ENCODE measurements at places on chromosomes 13 and 19.
A peak's percentile ranks its signal among the peaks of the same experiment; 100 is the strongest.

DNA sequence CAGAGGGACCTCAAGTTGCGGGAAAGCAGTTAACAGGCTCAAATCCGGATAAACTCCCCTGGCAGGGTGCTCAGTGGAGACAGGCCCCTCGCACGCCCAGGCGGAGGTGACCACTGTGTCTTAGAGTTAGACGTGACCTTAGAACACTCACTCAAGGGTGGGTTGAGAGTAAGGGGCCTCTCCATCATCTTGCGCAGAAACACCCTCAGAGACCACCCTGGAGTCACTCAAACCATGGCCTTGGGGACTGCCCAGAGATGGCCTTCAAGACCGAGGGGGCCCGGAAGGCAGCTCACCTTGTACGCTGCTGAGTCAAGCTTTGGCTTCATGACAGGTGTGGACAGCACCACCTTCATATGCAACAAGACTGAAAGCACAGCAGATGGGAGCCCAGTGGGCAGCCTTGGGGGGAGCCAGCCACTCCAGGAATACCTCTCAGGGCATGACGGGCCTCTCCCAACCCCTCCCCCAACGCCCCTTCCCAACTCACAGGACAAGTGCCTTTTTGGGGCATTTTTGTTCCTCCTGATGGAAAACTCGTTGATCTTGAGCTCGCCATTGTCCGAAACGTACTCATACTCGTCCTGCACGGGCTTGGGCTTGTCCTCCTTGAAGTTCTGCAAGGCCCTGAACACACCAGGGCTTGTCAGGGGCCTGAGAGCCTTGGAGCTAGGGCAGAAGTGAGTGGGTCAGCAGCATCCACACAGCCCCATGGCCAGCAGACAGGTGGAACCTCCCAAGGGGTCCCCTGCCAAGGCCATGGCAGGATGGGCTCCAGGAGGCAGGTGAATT lies 229.2 kb downstream of the TUBA3C start:
- no peak for DNase-seq

GRCh38 chr13:31043957-31044356 lies 111.5 kb downstream of the TEX26 start:
- DNase-seq = no peak

DNA sequence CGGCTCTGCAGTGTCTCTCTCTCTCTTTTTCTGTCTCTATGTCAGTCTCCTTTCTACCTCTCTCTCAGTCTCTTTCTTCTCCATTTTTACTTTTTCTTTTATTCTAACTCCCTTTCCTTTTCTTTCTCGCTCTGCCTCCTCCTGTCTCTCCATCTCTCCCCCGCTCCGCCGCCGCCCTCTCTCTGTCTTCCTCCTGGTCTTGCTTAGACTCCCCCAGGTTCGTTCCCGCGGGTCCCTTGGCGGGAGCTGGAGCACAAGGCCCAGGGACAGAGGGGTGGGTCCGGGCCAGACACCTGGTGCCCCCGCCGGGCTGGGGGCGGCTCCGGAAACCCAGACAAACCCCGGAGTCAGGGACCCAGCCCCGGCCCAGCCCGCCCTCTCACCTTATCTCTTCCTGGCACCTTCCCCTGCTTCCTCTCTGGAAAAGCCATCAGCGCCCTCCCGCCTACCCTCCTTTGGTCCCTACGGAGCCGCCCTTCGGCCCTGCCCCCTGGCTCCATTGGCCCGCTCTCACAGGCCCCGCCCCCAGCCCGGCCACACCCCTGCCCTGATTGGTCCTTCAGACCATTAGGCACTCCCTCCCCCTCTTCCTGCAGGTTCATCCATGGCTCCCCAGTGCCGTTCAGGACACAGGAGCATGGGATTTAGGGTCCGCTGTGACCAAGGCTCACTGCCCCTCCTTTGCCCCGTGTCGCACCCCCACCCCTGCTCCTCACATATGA lies 15.4 kb upstream of the NOP53 start:
- peak; percentile 7 for DNase-seq

- DNase-seq = no peak
These were observed 11.6 kb downstream of the MED25 start for GRCh38 chr19:49829721-49830120.

DNA sequence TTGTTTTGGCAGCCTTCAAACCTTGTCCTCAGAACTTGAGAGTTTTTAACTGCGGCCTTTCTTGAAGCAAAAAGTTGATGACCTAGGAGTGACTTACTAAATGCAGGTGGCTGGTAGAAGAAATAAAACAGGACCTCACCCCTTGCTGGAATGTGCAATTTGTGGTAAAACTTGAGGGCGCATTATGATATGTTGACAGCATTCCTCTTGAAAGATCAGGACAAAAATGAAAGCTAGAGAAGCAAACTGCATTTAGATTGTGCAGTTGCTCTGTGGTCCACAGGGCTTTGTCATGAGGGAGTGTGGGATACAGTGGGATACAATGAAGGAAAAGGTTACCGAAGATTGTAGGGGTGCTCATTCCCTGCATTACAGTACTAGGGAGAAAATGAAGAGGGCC lies 504.2 kb downstream of the GPC6 start:
- no peak for DNase-seq

- no peak for DNase-seq
These were observed 183.7 kb downstream of the COL4A1 start for GRCh38 chr13:110123041-110123809.

- no peak for DNase-seq
These were observed 2.7 kb upstream of the KCNC3 start for GRCh38 chr19:50331994-50332243.

DNA sequence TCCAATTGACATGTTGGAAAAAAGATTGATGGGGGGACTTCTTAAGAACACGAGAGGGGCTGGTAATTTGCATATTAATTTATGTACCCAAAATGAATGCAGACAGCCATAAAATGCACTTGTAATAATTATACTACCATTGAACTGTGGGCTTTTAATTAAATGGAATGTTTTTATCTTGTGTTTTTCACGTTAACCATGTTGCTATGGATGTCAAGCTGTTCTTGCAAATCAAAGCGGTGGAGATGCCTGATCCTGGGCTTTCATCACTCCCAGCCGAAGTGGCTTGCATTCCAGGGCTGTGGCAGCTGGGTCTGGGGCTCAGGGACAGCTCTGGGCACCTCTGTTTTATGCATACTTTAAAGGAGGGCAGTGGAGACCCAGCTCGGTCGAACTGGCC lies 179.4 kb upstream of the TMTC4 start:
- DNase-seq = no peak

DNA sequence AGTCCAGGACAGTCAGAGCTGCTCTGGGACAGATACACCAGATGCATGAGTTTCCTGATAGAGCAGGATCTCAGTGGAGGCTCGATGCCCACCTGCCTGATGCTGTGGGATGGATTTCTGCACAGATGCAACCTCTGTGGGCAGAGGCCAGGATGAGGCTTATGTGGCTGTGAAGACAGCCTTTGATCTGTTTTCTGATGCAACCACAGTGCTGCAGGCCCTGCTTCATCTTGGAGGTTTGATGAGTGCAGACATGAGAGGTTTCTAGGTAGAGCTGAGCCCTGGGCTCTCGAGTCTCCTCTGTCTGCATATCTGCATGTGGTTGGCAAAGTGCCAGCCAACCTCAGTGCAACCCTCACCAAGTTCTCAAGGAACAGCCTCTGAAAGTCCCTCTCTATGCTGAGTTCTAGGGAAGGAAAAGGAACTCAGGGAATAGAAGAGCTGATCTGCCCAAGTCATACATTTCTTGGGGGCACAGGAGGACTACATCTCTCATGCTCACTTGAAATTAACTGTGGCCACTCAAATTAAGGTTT lies 23.1 kb upstream of the TSHZ3 start:
- no peak for DNase-seq

- DNase-seq = no peak
These were observed 7.8 kb downstream of the SIGLEC12 start for GRCh38 chr19:51493776-51494175.

Data from CD4-positive, alpha-beta T cell treated with Interferon gamma for 1 hour (primary cell).